Tracheal epithelial cell (primary cell): ENCODE measurements at places on chromosomes 7 and 10. TPM values are rescaled to one million over a fixed set of nuclear protein-coding genes. Genes with fewer than 3 reads are reported as not detected.

Gene CRYGN
- total RNA-seq, result not detected in 2 replicates

Gene PARP12
- 14.1 and 43.4 TPM in 2 replicates for total RNA-seq

Gene MOGAT3
- not detected in 2 replicates for total RNA-seq

Gene ZNF804B
- total RNA-seq, result not detected in 2 replicates

Gene NUTM2B
- total RNA-seq, result under 0.01 and 0.43 TPM in 2 replicates

Gene CCL24
- total RNA-seq, result not detected in 2 replicates

Gene GPR141
- total RNA-seq, result 0.24 TPM in 1 of 2 replicates, not detected in the other

Gene BPGM
- total RNA-seq, result 12.1 and 36.9 TPM in 2 replicates

Gene MACC1
- 20.0 and 50.1 TPM in 2 replicates for total RNA-seq

Gene TECPR1
- 6.4 and 17.1 TPM in 2 replicates for total RNA-seq

Gene LRRN3
- total RNA-seq, result under 0.01 TPM in 1 of 2 replicates, not detected in the other

Gene HMX2
- total RNA-seq, result not detected in 2 replicates

Gene ERV3-1
- 7.0 and 9.0 TPM in 2 replicates for total RNA-seq

Gene PLCE1
- total RNA-seq, result 0.48 and 0.85 TPM in 2 replicates

Gene FOXP2
- under 0.01 and 5.8 TPM in 2 replicates for total RNA-seq

Gene CCNJ
- total RNA-seq, result 7.5 and 8.4 TPM in 2 replicates

Gene CNTNAP2
- 0.43 and 2.2 TPM in 2 replicates for total RNA-seq

Gene URGCP
- 28.0 and 35.2 TPM in 2 replicates for total RNA-seq

Gene SLC16A12
- under 0.01 and 3.6 TPM in 2 replicates for total RNA-seq

Gene PPP1R3C
- 6.0 and 16.9 TPM in 2 replicates for total RNA-seq

Gene PDE6C
- not detected in 2 replicates for total RNA-seq

Gene ST7
- 9.4 and 15.8 TPM in 2 replicates for total RNA-seq

Gene GRID2IP
- total RNA-seq, result 0.24 TPM in 1 of 2 replicates, not detected in the other

Gene HOXA5
- 0.43 and 1.9 TPM in 2 replicates for total RNA-seq

Gene GIMAP2
- 0.24 TPM in 1 of 2 replicates, not detected in the other for total RNA-seq

Gene GRM3
- not detected in 2 replicates for total RNA-seq

Gene FAM131B
- total RNA-seq, result 0.21 and 0.24 TPM in 2 replicates

Gene CAMK2B
- total RNA-seq, result 0.72 TPM in 1 of 2 replicates, not detected in the other

Gene BAG3
- total RNA-seq, result 11.3 and 16.2 TPM in 2 replicates

Gene TCAF2
- total RNA-seq, result 0.85 and 4.1 TPM in 2 replicates

Gene VSIR
- total RNA-seq, result 4.3 and 10.0 TPM in 2 replicates

Gene DYDC1
- total RNA-seq, result not detected in 2 replicates

Gene ZSCAN25
- 8.2 and 8.3 TPM in 2 replicates for total RNA-seq

Gene MBL2
- not detected in 2 replicates for total RNA-seq

Gene PTCD1
- total RNA-seq, result 8.0 and 13.4 TPM in 2 replicates

Gene GLI3
- 2.2 and 2.3 TPM in 2 replicates for total RNA-seq

Gene MRLN
- total RNA-seq, result not detected in 2 replicates

Gene HTRA1
- total RNA-seq, result 108 and 121 TPM in 2 replicates

Gene CRHR2
- total RNA-seq, result not detected in 2 replicates
